ENCODE measurements at places on chromosomes 7 and 10. TPM values are rescaled to one million over a fixed set of nuclear protein-coding genes. Genes with fewer than 3 reads are reported as not detected.

The DNAAF5 gene
- 10.3 TPM for total RNA-seq

The ZNF485 gene
- total RNA-seq = 3.5 TPM

The WNT8B gene
- total RNA-seq = not detected

The ECHDC3 gene
- total RNA-seq = 16.2 TPM

The UBE2D1 gene
- 12.1 TPM for total RNA-seq

The NUPR2 gene
- total RNA-seq = not detected

The ELOVL3 gene
- total RNA-seq = 0.66 TPM

The TLX1 gene
- total RNA-seq = not detected

The ZNF365 gene
- total RNA-seq = 5.8 TPM

The SDK1 gene
- total RNA-seq = 8.6 TPM

The AKR1C4 gene
- not detected for total RNA-seq

The ANKRD61 gene
- 0.26 TPM for total RNA-seq

The CHAT gene
- total RNA-seq = not detected

The LAMB4 gene
- total RNA-seq = 0.17 TPM

The MSMB gene
- total RNA-seq = not detected

The AMPH gene
- total RNA-seq = 3.6 TPM

The GAD2 gene
- total RNA-seq = not detected

The PLPP4 gene
- 0.26 TPM for total RNA-seq

The CDNF gene
- 1.5 TPM for total RNA-seq

The H2BK1 gene
- not detected for total RNA-seq

The COL17A1 gene
- under 0.01 TPM for total RNA-seq

The DYDC2 gene
- not detected for total RNA-seq

The SPDYE2B gene
- total RNA-seq = not detected

The CYP26A1 gene
- total RNA-seq = not detected

The TMEM248 gene
- total RNA-seq = 59.6 TPM

The IRF5 gene
- total RNA-seq = 0.33 TPM

The TMED4 gene
- 74.7 TPM for total RNA-seq

The KAT6B gene
- 37.8 TPM for total RNA-seq

The ITGB8 gene
- 100 TPM for total RNA-seq

The NEUROG3 gene
- total RNA-seq = not detected

The CDC14C gene
- total RNA-seq = 0.17 TPM

The RPEL1 gene
- 0.17 TPM for total RNA-seq

The MALRD1 gene
- total RNA-seq = 1.7 TPM

The ADAM8 gene
- 2.0 TPM for total RNA-seq

The FBXO24 gene
- total RNA-seq = 0.33 TPM

The ABCF2 gene
- total RNA-seq = 46.4 TPM

The LEP gene
- total RNA-seq = 2.8 TPM

The FKBP6 gene
- total RNA-seq = not detected

The CCL26 gene
- total RNA-seq = 1.3 TPM

The ANKRD1 gene
- under 0.01 TPM for total RNA-seq

The FKBP9 gene
- total RNA-seq = 274 TPM

The NIPSNAP2 gene
- total RNA-seq = 42.4 TPM

The ELN gene
- 2.1 TPM for total RNA-seq

The HOXA11 gene
- not detected for total RNA-seq

The SP8 gene
- total RNA-seq = not detected

The TMEM213 gene
- total RNA-seq = not detected

The ADIRF gene
- 142 TPM for total RNA-seq

The OR2A42 gene
- total RNA-seq = not detected

The ACSM6 gene
- not detected for total RNA-seq

Measured in fibroblast of lung (primary cell).